Naive thymus-derived CD8-positive, alpha-beta T cell (primary cell): ENCODE measurements at places on chromosomes 6 and 20. TPM values are rescaled to one million over a fixed set of nuclear protein-coding genes. Genes with fewer than 3 reads are reported as not detected.
A peak's percentile ranks its signal among the peaks of the same experiment; 100 is the strongest.

DNA sequence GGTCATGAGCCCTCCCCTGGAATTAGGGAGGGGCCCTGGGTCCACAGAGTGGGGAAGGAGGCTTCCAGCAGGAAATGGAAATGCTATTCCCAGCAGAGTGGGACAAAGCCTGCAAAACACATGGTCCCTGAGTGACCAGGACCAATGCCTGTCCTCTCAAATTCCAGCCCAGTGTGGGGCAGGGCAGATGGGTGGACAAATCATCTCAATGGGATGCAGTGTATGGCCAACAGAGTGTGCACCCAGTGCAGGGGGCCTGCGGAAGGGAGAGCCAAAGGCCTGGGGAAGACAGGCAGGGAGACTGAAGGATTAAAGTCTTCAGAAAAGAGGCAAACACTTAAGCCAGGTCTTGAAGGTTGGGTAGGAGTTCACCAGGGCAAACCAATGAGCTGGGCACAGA is 28.7 kb upstream of the PHACTR3 start:
- H3K36me3 ChIP-seq = no peaks in the 10 kb centered on the region
- H3K4me1 ChIP-seq = peaks cover 9% of the 10 kb centered on the region
- peak; percentile 46 for DNase-seq
- H3K27ac ChIP-seq = no peak overlapping the region
- H3K4me3 ChIP-seq = no peak overlapping the region

DNA sequence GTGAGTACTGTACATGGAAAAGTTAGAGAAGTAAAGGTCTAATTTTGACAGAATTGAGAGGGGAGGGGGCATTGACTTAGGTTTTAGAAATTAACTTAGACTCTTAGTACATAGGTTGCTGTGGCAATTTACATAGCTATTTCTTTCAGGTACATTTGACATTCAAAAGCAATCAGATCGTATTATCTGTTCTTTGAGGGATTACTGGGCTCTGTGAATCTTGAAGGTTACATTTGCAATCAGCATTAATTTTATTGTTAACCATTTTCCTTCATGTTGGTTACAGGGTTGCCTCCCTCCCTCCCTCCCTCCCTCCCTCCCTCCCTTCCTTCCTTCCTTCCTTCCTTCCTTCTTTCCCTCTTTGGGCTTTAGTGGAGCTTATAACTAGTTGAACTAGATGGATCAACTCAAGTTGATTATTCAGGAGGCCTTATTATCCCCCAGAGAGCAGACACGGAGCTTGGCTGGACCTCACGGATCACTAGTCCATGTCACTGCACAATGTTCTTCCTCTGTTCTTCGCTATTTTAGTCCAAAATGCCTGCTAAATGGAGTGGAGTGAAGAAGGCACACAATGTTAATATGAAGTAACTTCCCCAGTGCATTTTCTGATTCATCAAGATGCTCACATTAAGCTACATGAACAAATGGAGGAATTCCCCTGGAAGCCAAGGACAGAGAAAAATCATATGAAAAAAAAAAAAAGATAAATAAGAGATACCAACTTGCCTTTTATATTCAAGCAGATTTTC is 87.8 kb downstream of the PLCB4 start:
- no peak overlapping the region for H3K27ac ChIP-seq
- peaks cover 3% of the 10 kb centered on the region for H3K4me1 ChIP-seq
- no peaks in the 10 kb centered on the region for H3K27me3 ChIP-seq
- H3K36me3 ChIP-seq = no peaks in the 10 kb centered on the region
- DNase-seq = no peak

GRCh38 chr20:51189814-51190782 is 167.2 kb upstream of the KCNG1 start:
- no peaks in the 10 kb centered on the region for H3K36me3 ChIP-seq
- peaks cover 9% of the 10 kb centered on the region for H3K27me3 ChIP-seq
- no peak overlapping the region for H3K4me3 ChIP-seq
- no peak for DNase-seq

DNA sequence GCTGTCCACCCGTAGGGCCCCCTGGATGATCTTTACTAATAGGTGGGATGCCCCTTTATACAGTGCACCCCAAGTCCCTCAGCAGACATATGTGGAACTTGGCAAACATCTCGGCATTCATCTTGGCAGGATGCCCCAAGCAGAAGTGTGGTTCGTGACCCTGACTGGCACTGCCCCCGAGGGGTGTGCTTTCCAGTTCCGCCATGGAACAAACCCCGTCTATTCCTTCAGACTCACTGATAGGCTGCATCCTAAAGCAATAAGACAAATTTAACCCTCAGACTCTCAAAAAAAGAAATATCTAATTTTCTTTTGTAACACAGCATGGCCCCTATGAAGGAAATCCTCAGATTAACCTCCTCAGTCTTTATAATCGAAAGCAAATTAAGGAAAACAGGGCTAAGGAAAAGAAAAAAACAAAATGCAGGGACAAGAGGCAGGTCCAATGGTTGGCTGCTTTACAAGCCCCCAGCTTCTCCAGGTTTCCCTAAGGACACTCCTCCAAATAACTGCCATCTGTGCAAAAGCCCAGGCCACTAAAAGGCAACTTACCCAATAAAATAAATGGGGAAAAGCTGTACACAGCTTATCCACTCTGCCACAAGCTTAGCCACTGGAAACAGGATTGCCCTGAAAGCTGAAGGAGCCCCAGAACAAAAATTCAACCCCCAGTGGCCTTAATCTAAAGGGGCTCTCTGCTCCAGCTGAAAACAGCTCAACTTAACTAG is 30.5 kb upstream of the RIPK1 start:
- DNase-seq = no peak
- no peaks in the 10 kb centered on the region for H3K4me1 ChIP-seq
- H3K27ac ChIP-seq = no peak overlapping the region
- no peaks in the 10 kb centered on the region for H3K27me3 ChIP-seq
- H3K36me3 ChIP-seq = no peaks in the 10 kb centered on the region
- H3K4me3 ChIP-seq = no peak overlapping the region

DNA sequence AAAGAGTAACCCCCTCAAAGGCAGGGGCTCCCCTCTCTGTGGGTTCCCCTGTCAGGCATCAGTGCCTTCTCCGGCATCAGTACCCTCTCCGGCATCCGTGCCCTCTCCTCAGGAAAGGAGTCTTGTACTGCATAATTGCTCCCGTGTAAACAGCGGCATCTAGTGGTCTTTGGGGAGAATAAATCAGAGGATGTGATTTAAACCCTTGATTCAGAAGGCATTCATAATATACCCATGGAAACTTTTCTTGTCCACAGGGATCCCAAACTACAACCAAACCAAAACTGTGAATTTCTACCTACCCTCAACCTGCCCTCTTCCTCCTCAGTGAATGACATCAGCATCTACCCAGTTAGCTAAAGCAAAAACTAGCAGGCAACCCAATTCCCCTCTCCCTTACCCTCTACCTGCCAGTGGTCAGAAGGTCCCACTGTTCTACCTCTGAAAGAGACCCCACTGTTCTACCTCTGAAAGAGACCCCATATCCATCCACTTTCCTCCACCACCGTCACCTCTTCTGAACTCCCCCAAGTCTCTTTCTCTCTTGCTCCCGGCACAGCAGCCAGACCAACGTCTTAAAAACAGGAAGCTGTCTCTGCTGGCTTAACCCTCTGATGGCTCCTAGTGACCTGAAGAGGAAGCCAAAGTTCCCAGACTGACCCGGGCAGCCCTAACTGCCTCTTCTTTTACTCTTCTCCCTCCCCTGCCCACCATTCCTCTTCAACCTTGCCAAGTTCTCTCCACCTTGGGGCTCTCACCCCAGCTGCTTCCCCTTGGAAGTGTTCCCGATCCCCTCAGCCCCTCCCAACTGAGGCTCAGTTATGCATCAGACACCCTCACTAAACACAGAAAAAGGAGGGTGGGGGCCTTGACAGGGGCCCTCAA is 27.2 kb downstream of the UBE2V1 start:
- H3K36me3 ChIP-seq = no peaks in the 10 kb centered on the region
- no peaks in the 10 kb centered on the region for H3K27me3 ChIP-seq
- peak overlapping the region; percentile 95 for H3K27ac ChIP-seq
- peak; percentile 36 for DNase-seq

- no peak for DNase-seq
- H3K36me3 ChIP-seq = peaks cover 2% of the 10 kb centered on the region
- H3K27ac ChIP-seq = no peak overlapping the region
These were observed 3.6 kb downstream of the MAP3K7 start for GRCh38 chr6:90583179-90583835.

DNA sequence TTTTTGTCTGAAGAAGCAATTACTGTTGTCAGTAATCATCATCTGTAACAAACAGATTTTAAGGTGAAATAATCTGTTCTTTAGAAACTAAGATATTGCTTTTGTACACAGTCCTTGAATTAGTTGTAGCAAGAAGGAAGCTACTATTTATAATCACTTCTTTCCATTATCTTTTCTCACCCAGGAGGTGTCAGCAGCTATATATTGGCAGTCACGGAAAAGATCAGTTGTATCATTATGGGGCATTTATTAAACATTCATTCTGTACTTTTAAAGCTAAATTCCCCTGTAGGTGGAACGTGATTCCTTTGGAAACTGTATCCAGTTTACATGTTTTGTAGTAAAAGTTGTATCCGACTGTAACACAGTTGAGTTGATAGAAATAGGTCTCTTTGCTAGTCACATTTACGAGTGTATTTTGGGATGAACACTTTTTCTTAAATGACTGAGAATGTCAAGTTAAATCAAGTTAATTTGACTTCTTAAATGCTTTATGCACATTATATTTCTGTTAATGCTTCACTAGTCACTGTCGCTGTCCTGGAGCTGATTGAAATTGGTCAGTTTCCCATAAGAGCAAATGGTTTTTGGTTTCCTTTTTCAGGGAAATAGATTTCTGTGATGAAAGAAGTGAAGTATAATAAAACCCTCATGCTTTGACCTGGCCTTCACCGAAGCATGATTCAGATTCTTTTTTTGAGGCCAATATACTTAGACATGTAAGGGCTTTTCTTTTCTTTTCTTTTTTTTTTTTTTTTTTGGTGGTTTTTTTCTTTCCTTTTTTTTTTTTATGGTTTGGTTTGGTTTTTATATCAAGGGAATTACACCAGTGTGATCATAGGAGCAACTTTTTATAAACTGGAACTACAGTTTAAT is 5.1 kb downstream of the QKI start:
- peaks cover 64% of the 10 kb centered on the region for H3K4me1 ChIP-seq
- DNase-seq = no peak
- H3K4me3 ChIP-seq = peak overlapping the region; percentile 36
- H3K27me3 ChIP-seq = no peaks in the 10 kb centered on the region

DNA sequence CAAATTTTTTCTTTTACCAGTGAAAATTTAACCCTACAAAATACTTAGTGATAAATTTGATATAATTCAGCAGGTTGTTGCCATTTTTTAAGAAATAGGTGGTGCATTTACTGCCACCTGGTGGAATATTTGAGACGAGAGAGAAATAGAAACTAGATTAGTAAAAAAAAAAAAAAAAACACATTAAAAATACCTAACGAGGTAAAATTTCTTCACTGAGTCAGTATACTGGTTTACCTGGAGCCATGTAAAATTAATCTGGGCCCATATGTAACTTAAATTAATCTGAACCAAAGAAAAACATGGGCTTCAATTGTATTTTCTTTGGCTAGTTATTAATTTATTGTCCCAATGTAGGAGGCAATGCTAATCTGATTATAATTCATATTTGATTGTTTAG is 520.8 kb downstream of the EPM2A start:
- no peak overlapping the region for H3K27ac ChIP-seq
- no peak overlapping the region for H3K4me3 ChIP-seq
- H3K36me3 ChIP-seq = no peaks in the 10 kb centered on the region
- no peaks in the 10 kb centered on the region for H3K4me1 ChIP-seq
- peak; percentile 10 for DNase-seq

GRCh38 chr6:117487821-117488220 is 5.3 kb downstream of the DCBLD1 start:
- peaks cover 1% of the 10 kb centered on the region for H3K4me1 ChIP-seq
- DNase-seq = no peak
- H3K36me3 ChIP-seq = peaks cover 3% of the 10 kb centered on the region
- no peaks in the 10 kb centered on the region for H3K27me3 ChIP-seq
- H3K4me3 ChIP-seq = no peak overlapping the region
- no peak overlapping the region for H3K27ac ChIP-seq

DNA sequence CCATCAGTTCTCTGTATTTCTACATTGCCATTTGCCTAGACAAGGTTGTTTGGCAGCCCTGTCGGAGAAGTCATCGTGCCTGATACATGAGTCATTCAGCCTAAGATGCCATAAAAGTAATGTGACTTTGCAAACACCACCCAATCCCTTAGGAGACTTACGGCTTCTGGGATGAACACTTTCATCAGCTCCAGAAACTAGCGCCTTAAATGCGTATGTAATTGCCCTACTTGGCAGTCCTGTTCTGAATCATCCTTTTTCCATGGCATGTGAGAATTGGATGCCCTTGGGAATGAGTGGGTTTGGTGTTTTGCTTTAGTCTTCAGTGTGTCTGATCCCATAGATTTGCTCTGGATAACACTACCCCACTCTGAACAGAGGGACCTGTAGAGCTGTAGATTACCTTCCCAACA is 158.5 kb downstream of the SASH1 start:
- H3K27me3 ChIP-seq = peaks cover 15% of the 10 kb centered on the region
- no peaks in the 10 kb centered on the region for H3K4me1 ChIP-seq

- H3K4me3 ChIP-seq = no peak overlapping the region
- no peak overlapping the region for H3K27ac ChIP-seq
- peaks cover 3% of the 10 kb centered on the region for H3K27me3 ChIP-seq
- DNase-seq = no peak
- no peaks in the 10 kb centered on the region for H3K4me1 ChIP-seq
- H3K36me3 ChIP-seq = no peaks in the 10 kb centered on the region
These were observed 25.2 kb downstream of the MEI4 start for GRCh38 chr6:77678048-77678447.

GRCh38 chr20:50558483-50558925 is 48.3 kb downstream of the PTPN1 start:
- H3K4me3 ChIP-seq = no peak overlapping the region
- peaks cover 5% of the 10 kb centered on the region for H3K36me3 ChIP-seq
- H3K27ac ChIP-seq = no peak overlapping the region
- H3K27me3 ChIP-seq = no peaks in the 10 kb centered on the region
- no peak for DNase-seq

DNA sequence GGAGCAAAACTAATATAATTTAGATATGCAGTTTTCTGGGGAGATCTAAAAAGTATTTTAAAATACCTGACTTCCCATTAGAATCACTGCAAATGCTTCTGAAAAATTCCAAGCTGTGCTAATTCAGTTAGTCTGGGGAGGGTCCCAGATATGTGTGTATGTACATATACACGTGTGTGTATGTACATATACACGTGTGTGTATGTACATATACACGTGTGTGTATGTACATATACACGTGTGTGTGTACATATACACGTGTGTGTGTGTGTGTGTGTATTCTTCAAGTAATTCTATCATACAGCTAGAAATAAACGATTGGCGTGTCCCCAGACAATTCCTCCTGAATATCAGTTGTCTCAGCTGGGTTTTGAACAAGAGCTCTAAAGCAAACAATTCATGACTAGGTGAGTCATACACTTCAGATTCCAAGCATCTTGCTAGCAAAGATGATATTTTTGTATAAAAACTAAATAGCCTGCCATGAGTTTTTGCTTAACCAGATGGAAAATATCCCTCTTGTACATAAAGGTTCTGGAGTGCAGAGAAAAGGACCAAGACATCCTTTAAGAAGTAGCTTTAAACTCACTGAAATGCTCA is 58.2 kb downstream of the SPACA1 start:
- peaks cover 9% of the 10 kb centered on the region for H3K27me3 ChIP-seq
- H3K36me3 ChIP-seq = no peaks in the 10 kb centered on the region
- no peak for DNase-seq
- no peak overlapping the region for H3K4me3 ChIP-seq
- H3K4me1 ChIP-seq = no peaks in the 10 kb centered on the region

C6orf120 gene
- total RNA-seq = 30.7 TPM

SSTR4 gene
- not detected for total RNA-seq

PSORS1C1 gene
- not detected for total RNA-seq

GABRR1 gene
- total RNA-seq = not detected

OR12D1 gene
- total RNA-seq = not detected
